Activated naive CD8-positive, alpha-beta T cell treated with anti-CD3 and anti-CD28 coated beads, Interleukin-2, amount 50 U/mL, for 16 hours (primary cell): ENCODE measurements at places on chromosomes 2 and 18.

DNA sequence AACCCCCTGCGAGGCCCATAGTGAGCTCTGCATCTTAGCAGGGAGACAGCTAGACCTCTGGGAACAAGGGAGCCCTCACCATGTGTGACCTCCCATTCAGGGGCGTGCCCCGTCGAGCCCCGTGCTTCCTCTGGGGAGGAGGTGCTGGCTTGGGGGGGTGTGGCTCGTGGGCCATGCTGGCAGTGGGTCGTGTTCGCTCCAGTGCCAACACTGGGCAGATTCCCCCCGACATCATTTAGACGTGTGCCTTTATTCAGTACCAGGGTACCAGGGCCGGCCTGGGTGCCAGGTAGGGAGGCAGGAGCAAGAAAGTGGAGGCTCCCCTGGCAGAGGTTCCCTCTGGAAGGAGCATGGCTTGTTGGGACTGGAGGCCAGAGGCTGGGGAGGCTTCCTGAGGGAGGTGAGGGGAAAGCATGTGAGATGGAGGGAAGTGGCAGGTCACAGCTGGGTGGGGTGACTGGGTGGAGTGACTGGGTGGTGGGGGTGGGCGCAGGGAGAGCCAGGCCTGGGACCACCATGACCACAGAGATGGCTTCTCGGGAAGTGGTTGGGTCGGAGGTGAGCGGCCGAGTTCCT, 15.2 kb downstream of the GPC1 start:
- no peak for DNase-seq

DNA sequence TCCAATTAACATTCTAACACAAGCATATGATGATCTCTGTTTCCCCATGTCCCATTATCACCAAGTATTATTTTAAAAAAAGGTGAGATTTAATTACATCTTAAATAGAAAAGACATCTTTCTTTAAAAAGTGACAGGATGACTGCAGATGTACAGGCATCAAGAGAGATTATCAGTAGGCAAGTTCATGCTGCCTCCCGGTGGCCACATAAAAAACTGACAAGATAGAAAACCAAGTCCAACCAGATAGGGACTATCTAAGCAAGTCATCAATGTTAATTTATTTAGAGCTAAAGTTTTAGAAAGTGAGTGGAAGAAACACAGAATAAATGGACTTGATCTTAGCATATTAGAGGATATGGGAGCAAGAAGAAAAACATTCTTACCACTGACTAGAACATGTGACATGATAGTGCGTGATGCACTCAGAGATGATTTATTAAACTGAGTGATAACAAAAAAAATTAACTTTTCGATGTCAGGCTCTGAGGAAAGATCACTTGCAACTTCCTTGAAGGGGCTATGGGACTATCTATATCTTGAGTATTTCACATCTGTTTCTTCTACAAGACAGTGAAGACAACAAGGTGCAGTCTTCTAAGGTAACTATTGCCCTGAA, 5.4 kb upstream of the TDRD15 start:
- no peak for DNase-seq

GRCh38 chr2:206163251-206163880, 3.7 kb downstream of the EEF1B2 start:
- DNase-seq = no peak

- DNase-seq = no peak
Observed at GRCh38 chr18:76823161-76823538, 793 bp downstream of the ZNF236 start.

- no peak for DNase-seq
Observed at GRCh38 chr2:233118648-233119000, 58.5 kb downstream of the INPP5D start.

DNA sequence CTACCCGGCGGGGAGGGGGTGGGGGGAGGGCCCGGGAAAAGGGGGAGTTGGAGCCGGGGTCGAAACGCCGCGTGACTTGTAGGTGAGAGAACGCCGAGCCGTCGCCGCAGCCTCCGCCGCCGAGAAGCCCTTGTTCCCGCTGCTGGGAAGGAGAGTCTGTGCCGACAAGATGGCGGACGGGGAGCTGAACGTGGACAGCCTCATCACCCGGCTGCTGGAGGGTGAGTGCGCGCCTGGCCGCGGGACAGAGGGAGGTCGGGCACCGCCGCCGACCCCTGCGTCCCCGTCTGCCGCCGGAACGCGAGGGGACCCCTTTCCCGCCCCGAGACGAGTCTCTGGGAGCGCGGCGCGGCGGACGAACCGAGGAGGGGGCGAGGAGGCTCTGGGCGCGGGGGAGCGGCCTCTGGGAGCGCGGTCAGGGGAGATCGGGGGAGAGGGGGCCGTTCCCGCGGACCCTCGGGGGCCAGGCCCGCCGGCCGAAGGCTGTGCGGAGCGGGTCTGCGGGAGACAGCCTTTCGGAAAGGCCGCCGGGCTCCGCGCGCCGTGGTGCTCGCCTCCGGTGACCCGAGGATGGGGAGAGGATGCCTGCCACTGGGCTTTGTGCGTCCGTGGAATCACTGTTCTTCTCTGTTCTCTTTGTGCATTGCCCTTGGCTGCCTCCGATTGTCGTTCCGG, 463 bp downstream of the PPP1CB start:
- no peak for DNase-seq

DNA sequence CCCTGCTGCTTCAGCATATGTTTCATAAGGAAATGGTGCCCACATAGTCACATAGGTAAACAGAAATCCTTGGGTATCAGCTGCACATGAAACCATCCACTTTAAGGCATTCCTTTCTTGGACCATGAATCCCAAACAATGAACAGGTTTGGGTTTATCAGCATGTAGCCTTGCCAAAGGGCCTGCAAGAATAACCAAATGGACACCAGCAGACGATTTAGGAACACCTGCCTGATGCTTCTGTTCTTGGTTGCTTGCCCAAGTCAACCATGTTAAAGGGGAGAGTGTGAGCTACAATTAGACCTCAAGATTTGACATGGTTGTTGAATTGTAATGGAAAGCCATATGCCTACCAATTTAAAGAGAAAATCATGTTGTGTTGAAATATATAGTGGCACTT, 1342.7 kb upstream of the PIK3C3 start:
- DNase-seq = no peak

DNA sequence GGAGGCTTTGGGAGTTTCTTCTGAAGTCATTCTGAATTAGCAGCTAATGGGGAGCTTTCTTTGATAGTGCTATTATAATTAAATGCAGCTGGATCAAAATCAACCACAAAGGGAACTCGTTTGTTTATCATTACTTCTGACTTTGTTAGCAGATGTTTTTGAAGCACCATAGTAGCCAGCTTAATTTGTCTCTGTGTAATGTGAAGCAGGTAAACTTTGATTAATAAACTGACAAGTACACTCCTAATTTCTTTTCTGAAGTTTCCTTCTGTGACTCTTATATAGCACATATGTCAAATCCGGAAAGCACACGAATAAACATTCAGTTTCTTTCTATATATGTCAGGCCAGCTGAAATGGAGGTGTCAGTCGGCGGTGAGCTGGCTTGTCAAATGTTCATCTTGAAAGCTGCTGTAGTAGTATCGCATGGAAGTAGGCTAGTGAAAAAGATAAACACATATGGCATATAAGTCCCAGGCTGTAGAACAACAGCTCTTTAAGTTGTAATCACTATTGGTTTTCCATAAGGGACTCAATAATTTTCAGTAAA, 451.9 kb upstream of the ZEB2 start:
- no peak for DNase-seq

DNA sequence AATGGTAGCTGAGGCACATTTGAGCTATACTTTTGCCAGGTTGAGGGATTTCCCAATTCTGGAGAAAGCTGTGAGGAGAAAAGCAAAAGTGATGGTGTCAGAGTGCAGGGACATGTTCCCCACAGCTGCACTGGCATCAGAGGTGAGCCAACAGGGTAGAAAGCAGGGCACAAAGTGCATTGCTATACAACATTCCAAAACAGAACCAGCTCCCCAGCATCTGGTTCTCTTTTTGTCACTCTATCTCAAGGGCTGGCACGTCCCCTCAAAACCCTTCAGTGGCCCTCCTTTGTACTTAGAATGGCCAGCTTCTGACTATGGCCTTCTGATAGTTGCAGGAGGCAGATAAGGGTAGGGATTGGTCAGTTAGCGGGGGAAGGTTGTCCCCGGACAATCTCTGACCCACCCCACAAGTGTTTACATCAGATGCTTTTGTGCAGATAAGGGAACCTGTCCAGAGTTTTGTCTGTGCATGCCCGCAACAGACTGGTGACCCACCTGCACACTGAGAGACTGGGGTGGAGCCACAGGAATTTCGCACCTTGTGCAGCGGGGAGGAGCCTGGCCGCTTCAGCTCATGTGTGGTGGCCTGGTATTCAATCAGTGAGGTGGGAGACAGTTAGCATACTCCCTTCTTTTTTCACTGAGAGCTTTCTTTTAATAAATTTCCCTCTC, 31.0 kb upstream of the TMEM17 start:
- DNase-seq = no peak

DNA sequence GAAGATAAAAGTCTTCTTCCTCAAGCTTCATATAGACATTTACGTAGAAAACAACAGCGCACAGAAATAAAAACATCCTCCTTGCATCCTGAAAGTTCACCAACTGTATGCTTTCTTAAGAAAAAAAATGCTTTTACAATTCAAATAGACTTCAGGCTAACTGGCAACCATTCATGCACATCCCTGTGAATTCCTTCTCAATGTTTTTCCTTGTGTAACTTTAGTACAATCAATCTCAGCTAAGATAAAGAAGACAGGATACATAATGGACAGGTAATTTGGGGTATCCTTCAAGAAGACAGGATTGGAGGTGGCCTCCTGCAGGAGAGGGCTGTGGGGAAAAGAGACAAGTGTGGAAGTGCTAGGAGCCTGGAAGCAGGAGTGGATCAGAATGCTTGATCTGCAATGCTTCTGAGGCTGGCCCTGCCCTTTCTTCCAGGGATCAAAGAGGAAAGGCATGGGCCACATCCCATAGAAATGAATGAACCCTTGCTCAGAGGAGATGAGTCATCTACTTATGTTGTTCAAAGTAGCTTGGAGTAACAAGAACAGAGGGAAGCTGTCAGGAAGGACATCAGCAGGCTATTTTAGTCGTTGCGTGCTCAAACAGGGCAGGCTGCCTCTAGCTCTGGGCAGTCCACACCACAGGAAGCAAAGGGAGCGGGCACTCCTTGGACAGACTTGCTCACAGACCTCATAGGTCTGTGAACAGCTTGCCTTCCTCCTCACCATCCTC, 126.6 kb downstream of the TMEM131 start:
- no peak for DNase-seq

- no peak for DNase-seq
Observed at GRCh38 chr18:51342815-51343214, 145.3 kb upstream of the MEX3C start.

GRCh38 chr2:27353762-27354596, 2.6 kb downstream of the GTF3C2 start:
- no peak for DNase-seq

DNA sequence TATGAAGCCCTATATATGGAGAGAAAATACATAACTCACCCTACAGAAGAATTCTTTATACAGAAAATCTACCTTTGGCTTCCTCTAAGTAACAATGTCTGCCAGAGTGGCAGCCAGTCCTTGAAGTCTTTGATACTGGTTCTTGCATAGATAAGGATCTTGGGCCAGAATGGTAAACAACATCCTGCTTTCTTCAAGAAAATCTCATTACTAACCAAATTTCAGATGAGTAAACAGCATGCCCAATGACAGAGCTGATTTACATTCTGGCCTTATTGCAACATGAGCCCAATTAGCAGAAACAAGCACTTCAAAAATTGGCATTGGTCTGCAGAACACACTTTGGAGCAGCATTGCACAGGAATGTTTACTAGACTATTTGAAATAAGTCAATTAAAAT, 336.5 kb upstream of the ST6GAL2 start:
- DNase-seq = no peak

- no peak for DNase-seq
Observed at GRCh38 chr2:57207191-57207590, 839.4 kb upstream of the VRK2 start.

GRCh38 chr2:23791030-23791429, 135.9 kb downstream of the ATAD2B start:
- DNase-seq = no peak

DNA sequence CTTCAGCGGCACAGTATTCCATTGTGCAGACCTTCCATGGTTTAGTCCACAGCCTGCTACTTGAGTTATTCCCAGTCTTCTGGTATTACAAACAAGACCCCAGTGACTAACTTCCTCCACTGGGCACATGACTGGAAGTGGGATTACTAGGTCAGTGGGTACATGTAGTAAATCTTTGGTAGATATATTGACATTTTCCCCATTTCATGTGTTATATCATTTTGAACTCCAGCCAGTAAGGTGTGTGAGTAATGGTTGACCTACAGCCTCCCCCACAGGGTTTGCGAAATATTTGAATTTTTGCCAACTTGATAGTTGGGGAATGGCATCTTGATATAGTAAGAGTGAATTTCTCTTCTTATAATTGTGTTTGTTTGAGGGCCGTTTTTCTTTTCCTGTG, 58.8 kb downstream of the RNF144A start:
- DNase-seq = no peak

- no peak for DNase-seq
Observed at GRCh38 chr2:124663645-124663997, 638.5 kb downstream of the CNTNAP5 start.

- no peak for DNase-seq
Observed at GRCh38 chr2:100875516-100876230, 55.7 kb downstream of the NPAS2 start.

DNA sequence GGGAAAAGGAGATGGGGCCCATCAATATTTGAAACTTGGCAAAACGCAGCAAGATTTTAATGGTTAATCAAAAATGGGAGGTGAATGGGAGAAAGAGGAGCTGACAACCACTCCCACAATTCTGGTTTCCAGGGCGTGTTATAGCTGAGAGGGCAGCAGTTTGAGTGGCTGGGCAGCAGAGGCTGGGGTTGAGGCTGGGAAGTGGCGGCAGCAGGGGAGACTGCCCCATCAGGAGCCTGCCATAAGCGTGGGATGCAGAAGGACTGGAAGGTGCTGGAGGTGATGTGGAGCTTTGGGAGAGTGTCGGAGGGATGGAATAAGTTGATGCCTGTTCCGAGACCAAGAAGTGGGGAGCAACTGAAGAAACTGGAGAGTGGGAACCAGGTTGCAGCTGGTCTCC, 48.9 kb upstream of the SH3RF3 start:
- no peak for DNase-seq

- no peak for DNase-seq
Observed at GRCh38 chr2:74741629-74742028, 87.6 kb downstream of the SEMA4F start.

DNA sequence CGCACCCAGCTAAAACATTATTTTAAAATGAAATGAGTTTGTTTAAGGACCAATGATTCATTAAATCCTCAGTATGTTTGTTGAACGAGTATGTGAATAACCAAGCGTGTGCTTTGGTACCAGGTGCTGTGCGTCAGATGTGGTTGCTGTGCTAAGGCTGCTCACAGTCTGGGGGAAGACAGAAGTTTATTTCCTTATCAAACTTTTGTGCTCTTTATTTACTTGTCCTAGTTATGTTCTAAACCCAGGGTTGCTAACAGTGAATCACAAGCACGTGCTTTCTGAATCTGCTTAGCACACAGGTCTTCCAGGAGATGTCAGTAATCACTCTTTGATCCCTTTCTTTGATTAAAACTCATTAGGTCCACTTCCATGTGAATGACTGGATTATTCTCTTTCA, 37.0 kb downstream of the RAPGEF4 start:
- DNase-seq = no peak
